GM10248 (cell line): ENCODE measurements at places on chromosomes 2 and 18.

DNA sequence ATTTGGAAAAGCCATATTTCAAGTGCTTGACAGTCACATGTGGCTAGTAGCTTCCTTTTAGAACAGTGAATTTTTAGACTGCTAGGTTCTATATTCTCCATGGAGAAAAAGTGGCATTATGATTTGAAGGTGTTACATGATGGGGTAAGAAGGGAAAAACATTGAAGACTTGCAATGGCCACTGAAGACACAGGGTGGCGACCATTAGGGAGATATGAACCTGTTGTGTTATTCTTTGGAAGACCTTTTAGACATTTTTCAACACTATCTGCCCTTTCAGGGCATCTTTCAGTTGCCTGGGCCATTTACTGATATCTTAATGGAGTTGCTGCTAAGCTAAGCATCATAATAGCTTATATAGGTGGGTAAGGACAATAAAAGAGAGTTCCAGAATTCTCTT is 1387.2 kb downstream of the SUCLG1 start:
- no peak for DNase-seq

DNA sequence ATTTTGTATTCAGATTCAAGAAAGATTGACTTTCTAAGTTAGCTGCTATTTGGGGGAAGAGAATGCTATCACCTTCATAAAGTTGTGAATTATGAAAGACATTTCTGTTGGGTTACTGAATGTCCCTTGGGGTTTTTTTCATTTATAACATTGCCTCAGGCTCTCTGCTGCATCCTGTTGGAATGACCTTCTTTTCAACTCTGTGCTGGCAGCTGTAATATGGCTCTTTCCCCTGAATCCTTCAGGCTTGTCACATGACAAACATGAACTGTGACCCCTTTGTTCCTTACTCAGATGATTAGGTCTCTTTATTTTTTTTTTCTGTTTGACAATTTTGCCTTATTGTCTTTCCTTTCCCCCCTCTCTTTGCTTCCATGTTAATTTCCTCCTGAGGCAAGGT is 159.8 kb downstream of the TAF4B start:
- DNase-seq, result no peak

DNA sequence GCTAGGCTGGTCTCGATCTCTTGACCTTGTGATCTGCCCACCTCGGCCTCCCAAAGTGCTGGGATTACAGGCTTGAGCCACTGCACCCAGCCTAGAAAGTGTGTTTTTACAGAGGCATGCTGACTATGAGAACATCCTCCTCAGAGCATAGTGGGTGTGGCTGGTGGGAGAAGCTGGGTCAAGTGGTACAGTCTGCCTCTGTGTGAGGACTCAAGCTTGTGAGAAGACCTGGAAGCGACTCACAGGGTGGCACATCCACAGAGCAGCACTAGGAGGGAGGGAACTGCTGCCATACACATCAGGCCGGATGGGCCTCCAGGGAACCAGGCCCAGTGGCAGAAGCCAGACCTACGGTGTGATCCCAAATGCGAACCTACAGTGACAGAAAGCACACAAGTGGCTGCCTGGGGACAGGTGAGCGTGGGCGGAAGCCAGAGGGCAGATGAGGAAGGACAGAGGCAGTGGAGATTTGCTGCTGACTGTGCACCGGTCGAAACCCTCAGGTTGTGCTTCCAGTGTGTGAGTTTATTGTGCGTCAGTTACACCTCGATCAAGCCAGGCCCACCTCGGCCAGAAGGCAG is 8.9 kb downstream of the ARHGEF4 start:
- DNase-seq, result no peak

DNA sequence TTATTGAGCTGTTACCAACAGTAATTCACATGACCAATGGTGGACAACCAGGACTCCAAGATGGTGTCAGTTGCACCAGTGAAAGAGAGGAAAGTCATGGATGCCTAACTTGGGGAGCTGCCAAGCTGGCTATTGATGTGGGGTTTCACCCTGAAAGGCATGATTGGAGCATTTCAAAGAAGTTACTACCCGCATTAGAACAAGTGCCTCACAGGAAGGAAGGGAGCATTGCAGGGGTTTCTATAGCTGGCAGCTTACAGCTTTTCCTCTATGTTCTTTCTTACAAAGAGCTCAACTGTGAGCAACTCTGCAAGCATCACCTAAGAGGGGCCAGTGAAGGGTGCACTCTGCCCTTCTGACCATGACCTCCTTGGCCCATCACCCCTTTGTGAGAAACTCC is 93.1 kb downstream of the TNFRSF11A start:
- DNase-seq, result no peak

DNA sequence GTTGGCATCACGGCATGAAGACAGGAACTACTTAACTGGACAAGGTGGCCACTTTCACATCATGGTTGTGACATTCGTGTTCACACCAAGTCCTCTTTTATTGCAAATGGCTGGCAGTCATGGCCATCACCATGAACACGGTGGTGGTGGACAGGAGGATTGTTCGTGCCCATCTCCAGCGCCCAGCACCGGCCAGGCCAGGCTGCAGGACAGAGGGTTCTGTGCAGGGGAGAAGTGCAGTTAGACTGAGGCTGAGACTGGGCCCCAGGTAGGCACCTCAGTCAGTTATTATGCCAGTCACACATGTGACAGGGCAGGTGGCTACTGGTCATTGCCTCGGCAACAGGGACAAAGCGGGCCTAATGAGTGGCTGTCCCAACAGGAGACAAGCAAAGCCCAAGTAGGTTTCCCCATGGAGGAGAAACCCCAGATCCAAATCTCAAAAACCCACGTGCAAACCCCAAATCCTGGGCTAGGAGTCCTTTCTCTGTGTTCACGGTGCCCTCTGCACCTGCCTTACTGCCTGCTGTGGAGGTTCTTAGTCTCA is 468.1 kb upstream of the MYT1L start:
- DNase-seq, result no peak

GRCh38 chr2:184030989-184031388 is 567.3 kb upstream of the ZNF804A start:
- no peak for DNase-seq

- DNase-seq, result no peak
These were observed 24.6 kb upstream of the SCG2 start for GRCh38 chr2:223626716-223627115.

GRCh38 chr2:222318712-222319585 is 20.2 kb upstream of the PAX3 start:
- DNase-seq, result peak; percentile 75

- peak; percentile 8 for DNase-seq
These were observed 413.8 kb downstream of the RAD51AP2 start for GRCh38 chr2:17104454-17104853.

DNA sequence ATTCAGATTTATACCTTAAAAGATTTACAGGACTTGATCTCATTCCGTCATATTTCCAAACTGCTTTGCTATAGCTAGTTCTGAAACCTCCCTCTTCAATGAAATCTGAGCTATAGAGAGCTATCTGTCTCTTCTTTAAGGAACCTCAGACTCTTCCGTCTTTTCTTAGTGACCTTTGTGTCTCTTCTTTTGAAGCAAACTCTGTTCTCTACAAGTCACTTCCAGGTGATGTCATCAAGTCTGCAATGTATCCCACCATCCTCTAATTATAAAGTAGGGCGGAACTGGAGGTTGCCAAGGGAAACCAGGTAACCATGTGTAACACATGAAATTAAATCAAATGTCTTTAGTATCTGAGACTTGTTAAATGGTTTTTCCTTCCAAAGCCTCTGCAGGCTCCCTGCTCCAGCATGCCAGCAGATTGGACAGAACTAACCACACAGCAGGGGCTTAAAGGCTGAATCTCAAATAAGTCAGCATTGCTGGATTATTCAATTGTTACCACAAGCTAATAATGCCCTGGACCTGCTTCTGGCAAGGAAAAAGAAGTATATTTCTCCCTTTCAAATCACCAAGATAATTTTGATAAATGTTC is 41.2 kb upstream of the PEX13 start:
- DNase-seq, result no peak

- DNase-seq, result no peak
These were observed 303.9 kb downstream of the GBX2 start for GRCh38 chr2:235864302-235864701.

DNA sequence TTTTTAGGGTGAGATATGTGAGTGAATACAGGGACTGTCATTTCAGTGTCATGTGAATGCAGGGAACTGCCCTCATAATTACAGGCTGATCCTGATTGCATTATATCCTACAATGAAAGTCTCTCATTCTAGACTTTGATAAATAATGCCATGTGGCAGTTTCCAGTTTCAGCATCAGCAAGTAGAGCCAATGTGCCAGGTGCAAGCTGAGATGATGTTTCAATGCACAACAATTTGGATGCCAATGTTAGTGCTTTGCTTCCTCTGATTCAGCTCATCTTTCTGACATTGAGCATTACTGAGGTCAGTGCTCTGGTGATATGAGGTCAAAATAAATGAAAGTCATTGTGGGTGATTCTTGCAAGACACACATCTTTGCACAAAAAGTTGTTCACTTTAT is 63.7 kb upstream of the TFPI start:
- no peak for DNase-seq

DNA sequence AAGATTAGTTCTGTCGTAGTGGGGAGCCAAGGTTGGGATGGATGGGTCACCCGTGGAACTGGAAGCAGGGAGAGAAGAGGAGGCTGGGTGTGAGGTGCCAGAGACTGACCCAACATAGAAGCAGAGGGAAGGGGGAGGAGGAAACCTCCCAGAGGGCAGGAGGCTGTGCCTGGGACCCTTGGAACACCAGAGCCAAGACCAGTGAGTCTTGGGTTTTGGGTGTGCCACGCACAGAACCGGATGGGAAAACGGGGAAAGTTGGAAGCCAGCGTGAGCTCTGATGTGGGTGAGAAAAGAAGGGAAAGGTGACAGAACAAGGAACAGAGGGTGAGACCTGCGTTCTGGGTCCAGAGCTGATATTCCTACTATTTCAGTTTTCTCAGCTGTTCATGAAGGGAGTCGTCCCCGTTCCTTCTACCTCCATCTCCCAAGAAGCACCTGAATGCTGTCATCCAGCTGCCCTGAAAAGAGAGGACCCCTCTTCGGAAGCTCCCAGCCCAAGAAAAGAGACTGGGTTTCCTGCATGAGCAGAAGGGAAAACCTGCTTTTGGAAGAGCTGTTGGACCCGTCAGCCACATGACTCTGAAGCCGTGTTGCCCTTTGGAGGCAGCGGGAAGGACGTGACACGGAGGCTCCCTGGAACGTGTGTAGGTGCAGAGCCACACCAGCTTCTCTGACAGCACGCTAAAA is 250.1 kb downstream of the NDUFA10 start:
- no peak for DNase-seq

GRCh38 chr18:51038110-51038509 is 8.1 kb downstream of the SMAD4 start:
- no peak for DNase-seq

DNA sequence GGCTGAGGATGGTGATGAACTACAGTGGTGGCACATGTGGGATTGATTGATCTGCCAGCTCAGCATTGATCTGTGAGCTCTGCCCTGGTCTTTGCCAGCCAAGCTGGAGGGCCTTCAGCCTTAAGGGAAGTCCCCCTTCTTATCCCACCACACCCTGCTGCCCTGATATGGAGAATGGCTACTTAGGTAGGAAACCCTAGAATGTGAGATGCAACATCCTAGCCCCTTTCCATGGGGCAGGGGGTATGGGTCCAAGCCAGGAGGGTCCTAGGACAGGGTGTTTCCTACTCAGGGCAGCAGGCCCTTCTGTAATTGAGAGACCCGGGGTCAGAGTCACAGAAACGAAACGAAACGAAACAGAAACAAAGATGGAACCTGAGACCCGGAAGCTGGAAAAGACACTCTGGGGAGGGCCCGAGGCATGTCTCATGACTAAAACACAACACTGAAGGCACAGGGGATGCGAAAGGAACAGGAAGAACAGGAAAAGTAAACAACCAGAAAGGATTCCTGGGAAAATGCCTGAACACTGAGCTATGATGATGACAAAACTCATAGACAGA is 16.9 kb upstream of the SULT1C2 start:
- no peak for DNase-seq

GRCh38 chr2:84481702-84482101 is 22.6 kb upstream of the SUCLG1 start:
- DNase-seq, result no peak

- no peak for DNase-seq
These were observed 2.7 kb upstream of the PPP4R1 start for GRCh38 chr18:9617006-9617542.

GRCh38 chr2:70328921-70329561 is 27.2 kb upstream of the FAM136A start:
- DNase-seq, result no peak

DNA sequence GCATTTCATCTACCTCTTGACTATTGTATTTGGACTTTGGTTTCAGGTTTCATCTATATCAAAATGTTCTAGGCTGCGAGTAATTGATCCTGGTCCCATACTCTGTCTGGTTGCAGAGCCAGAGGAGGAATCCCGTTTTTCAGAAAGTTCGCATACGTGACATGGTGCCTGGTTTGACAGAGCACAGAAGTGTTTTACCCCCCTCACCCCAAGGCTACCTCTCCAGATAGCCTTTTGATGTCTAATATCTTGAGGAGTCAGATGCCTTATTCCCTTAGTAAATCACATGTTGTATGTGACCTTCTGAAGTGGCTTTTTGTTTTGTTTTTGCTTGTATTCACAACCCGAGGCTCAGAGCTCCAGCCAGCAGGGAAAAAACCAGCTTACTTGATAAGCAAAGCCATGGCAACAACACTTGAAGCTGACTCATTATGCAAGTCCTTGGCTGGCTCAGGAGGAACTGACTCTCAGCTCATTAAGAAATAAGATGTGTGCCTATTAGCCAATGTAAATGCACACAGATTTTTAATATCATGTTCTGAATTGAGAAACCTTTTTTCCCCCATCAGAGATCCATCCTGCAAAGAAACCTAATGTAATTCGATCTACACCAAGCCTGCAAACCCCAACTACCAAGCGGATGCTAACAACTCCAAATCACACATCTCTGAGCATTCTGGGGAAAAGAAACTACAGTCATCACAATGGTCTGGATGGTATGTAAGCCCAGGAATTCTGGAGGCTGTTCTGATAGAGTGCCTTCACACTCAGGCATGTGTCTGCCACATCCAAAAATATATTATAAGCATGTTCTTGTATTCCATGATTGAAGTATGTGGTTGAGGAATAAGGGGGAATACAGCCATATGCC is 41.4 kb downstream of the OXER1 start:
- DNase-seq, result peak; percentile 70

DNA sequence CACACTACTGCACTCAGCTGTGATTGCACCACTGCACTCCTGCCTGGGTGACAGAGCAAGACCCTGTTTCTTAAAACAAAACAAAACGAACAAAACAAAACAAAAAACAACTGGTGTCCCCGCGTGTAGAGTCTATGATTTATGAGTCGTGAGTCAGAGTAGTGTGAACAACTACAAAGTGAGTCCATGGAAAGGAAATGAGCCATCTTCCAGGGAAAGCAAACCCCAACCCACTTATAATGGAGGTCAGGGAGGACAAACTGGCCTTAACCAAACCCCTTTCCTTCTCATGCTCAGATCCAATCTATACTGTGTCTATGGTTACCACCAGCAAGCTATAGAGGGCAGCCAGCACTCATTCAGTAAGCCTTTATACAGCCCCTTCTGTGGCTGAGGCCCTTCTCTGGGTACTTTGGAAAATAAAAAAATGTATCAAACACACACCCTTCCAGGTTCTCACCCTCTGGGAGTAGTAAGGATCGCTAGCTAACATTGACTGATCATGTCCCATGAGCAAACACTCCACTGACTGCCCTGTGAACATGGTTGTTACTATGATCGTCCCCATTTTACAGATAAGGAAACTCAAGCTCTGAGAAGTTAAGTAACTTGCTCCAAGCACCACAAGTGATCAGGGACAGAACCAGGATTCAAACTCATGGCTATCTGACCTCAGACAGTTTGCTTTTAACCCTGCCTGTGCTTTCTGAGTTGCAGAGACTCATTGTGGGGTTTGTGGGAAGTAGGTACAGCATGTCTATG is 24.7 kb upstream of the COLEC12 start:
- no peak for DNase-seq

GRCh38 chr2:124250433-124250832 is 225.3 kb downstream of the CNTNAP5 start:
- DNase-seq, result no peak
